ENCODE measurements at places on chromosomes 4 and X.

- no peak for DNase-seq
- no peak overlapping the region for H3K4me3 ChIP-seq
- H3K27ac ChIP-seq: no peak overlapping the region
- H3K27me3 ChIP-seq: no peaks in the 10 kb centered on the region
- no peaks in the 10 kb centered on the region for H3K36me3 ChIP-seq
These were observed 48.4 kb downstream of the KIF4A start for GRCh38 chrX:70338290-70338689.

GRCh38 chr4:27398631-27399310, 538.1 kb downstream of the STIM2 start:
- H3K4me1 ChIP-seq: no peaks in the 10 kb centered on the region
- no peaks in the 10 kb centered on the region for H3K36me3 ChIP-seq
- no peaks in the 10 kb centered on the region for H3K27me3 ChIP-seq
- H3K27ac ChIP-seq: no peak overlapping the region
- DNase-seq: no peak
- no peak overlapping the region for H3K4me3 ChIP-seq

DNA sequence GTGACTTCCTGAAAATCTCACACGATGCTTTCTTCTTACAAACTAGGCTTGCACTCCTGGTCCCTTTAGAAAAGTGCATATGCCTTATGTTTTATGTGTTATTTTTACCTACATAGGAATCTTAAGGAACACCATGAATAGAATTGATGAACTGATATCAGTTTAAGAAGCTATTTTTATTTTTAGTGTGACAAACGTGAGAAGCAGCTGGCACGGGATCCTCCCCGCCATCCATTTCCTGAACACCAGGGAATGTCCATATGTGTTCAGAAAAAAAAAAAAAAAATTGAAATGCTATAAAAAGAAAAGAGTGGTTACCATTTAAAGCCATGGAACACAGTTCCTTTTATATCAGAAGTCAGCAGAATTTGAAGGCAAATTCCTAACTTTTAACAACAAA, 1096.1 kb upstream of the PRKX start:
- no peaks in the 10 kb centered on the region for H3K4me1 ChIP-seq
- no peak overlapping the region for H3K27ac ChIP-seq
- no peaks in the 10 kb centered on the region for H3K36me3 ChIP-seq

- H3K36me3 ChIP-seq: no peaks in the 10 kb centered on the region
- H3K4me3 ChIP-seq: peak overlapping the region; percentile 88
- peak overlapping the region; percentile 61 for H3K27ac ChIP-seq
- H3K27me3 ChIP-seq: no peaks in the 10 kb centered on the region
- DNase-seq: no peak
These were observed 628 bp downstream of the MXD4 start for GRCh38 chr4:2261110-2261852.

- no peaks in the 10 kb centered on the region for H3K27me3 ChIP-seq
- no peaks in the 10 kb centered on the region for H3K36me3 ChIP-seq
- no peak for DNase-seq
- H3K4me3 ChIP-seq: no peak overlapping the region
- H3K4me1 ChIP-seq: no peaks in the 10 kb centered on the region
These were observed 117.5 kb downstream of the RAPGEF2 start for GRCh38 chr4:159220353-159220752.
